ENCODE measurements at places on chromosomes 1 and 21.
A peak's percentile ranks its signal among the peaks of the same experiment; 100 is the strongest.

GRCh38 chr1:234500269-234500668 lies 21.3 kb upstream of the TARBP1 start:
- no peak for DNase-seq

- no peak for DNase-seq
These were observed 24.3 kb downstream of the ZMYND12 start for GRCh38 chr1:42431514-42431913.

DNA sequence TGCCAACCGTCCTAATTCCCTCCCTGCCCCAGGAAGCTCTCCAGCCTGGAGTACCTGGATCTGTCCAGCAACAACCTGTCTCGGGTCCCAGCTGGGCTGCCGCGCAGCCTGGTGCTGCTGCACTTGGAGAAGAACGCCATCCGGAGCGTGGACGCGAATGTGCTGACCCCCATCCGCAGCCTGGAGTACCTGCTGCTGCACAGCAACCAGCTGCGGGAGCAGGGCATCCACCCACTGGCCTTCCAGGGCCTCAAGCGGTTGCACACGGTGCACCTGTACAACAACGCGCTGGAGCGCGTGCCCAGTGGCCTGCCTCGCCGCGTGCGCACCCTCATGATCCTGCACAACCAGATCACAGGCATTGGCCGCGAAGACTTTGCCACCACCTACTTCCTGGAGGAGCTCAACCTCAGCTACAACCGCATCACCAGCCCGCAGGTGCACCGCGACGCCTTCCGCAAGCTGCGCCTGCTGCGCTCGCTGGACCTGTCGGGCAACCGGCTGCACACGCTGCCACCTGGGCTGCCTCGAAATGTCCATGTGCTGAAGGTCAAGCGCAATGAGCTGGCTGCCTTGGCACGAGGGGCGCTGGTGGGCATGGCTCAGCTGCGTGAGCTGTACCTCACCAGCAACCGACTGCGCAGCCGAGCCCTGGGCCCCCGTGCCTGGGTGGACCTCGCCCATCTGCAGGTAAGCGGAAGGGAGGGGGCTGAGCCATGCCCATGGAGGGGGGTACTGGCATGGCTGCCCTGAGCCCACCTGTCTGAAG lies 16.5 kb downstream of the PODN start:
- no peak for DNase-seq

DNA sequence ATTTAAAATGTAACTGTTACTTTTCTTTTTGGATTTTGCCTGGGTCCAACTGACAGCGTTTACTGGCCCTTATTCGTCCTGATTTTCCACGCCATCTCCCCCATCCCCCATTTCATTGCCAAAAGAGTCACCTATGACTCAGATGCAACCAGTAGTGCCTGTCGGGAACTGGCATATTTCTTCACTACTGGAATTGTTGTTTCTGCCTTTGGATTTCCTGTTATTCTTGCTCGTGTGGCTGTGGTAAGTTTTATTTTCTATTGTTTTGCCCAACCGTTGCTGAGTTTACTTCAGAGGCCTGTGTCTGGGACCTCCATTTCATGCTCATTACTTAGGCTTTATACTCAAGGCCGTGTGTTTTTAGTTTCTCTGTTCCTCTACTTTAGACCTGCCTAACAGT lies 9.3 kb downstream of the LEPR start:
- no peak for DNase-seq

GRCh38 chr1:47106792-47107191 lies 30.4 kb upstream of the CYP4A22 start:
- no peak for DNase-seq

- DNase-seq = no peak
These were observed 4.2 kb upstream of the PMVK start for GRCh38 chr1:154940651-154941194.

DNA sequence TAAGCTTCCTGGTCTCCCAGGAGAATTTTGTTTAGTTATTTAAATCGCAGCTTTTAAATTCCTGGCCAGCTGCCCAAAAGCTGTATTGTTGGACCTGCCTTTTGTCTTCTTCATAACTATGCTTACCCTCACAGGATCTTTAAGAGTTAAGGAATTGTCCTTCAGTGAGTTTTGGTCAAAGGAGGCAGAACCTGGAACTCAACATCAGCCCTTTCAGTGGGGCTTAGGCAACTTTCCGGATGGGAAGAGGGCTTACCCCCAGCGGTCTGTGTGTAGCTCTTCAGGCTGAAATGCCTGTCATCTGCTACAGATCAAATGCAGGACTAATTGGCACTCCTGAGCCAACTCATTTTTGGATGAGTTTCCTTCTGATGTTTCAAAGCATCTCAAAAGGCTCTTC lies 402.6 kb downstream of the SIPA1L2 start:
- no peak for DNase-seq

DNA sequence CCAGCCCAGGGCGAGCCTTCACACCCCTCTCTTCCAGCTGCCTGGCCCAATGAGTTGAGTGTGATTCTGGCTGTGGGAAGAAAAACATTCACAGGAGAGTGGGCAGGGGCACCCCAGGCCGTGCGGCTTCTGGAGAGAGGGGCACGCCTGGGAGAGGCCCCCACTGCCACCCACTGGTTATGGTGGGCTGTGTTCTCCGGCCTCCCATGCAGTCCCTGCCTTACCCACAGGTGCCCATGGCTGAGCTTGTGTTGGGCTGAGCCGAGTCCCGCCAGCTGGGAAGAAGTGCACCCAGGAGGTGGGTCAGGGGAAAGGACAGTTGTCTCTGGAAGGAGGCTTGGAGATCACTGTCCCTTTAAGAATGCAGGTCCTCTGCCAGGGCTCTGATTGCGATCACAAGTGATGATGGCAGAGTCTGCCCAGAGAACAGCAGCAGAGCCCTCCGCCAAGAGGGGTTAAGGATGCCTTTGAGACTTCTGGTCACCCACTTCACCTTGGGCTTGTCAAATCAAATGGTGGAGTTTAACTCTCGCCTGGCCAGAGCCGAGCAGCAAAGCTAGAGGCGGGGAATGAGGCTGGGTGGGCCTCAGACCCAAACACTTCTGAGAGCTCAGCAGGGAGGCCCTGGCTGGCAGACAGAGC lies 124.7 kb upstream of the ARHGEF16 start:
- no peak for DNase-seq

- DNase-seq = peak; percentile 57
These were observed 3.5 kb downstream of the FMO2 start for GRCh38 chr1:171188388-171189266.

DNA sequence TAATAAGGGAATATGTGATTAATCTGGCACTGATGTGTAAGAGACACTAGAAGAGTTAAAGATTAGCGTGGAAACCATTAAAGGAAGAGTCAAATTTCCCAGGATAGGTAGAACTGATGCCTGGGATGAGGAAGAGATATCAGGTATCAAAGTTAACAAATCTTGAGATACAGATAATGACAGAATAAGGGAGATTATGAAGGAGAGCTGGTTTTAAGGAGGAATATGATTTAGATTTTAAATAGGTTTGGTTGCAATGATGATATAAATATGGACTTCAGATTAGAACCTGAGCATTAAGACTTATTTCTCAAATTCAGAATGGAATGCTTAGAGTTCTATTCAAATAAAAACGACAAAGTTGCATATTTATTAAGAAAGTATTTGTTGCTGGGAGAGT lies 26.2 kb downstream of the MAGI3 start:
- DNase-seq = no peak

DNA sequence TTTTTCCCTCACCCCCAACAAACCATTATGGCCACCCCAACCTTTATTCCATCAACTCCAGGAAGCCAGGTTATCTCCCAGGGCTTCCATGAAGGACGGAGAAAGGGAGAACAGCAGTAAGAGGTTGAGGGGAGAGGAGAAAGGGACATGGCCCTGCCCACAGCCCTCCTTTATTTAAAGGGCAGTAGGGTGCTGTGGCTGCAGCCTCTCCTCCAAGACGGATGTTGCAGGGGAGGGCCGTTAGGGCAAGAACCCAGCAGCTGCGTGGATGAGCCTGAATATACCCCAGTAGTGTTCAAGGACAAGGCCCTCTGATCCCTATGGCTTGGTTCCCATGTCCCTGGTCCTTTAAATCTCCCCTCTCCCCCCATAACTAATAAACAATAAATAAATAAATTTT lies 5.9 kb downstream of the RXFP4 start:
- no peak for DNase-seq

DNA sequence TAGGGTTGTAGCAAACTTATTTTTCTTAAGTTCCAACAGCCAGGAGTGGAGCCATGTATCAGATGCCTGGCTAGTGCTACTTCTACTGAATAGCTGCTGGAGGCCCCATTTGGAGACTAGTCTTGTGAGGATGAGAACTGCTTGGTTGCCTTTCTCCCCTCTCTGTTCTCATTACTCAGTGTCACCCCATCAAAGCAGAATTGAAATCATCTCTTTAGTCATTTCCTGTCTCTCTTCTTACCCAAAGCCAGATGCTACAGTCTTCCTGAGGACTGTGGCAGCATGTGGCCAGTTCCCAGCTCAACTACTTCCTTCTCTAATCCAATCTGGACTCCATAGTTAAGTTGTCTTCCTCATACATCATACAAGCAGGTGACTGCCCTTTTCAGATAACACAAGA lies 197.5 kb downstream of the BRINP2 start:
- no peak for DNase-seq

GRCh38 chr1:203140743-203141520 lies 13.4 kb downstream of the ADORA1 start:
- DNase-seq = no peak

GRCh38 chr1:234968451-234968850 lies 160.2 kb downstream of the TOMM20 start:
- no peak for DNase-seq

- no peak for DNase-seq
These were observed 53.9 kb upstream of the ASPM start for GRCh38 chr1:197200272-197200899.

- DNase-seq = no peak
These were observed 1.5 kb upstream of the HDGF start for GRCh38 chr1:156752843-156753482.

All from iPS DF 6.9 (cell line).